ENCODE measurements at places on chromosomes 11 and 22.

- DNase-seq, result no peak
Measured at GRCh38 chr11:45904309-45904915, 2.7 kb downstream of the FREY1 start.

DNA sequence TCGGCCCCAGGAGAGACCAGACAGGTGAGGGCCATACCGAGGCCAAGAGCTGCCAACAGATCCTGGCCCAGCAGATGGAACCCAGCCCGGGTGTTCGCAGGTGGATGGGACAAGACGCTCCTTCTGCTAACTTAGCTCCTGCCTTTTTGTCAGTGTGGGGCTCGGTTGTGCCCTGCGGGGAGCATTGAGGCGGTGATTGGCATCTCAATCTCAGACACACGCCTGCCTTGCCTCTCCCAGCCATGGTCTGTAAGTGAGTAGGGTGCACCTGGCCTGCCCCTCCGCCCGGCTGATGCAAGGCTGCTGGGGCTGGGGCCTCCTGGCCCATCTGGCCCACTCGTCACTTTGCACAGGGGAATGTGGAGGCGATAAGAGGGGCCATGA is 350.1 kb downstream of the TBC1D22A start:
- no peak for DNase-seq

DNA sequence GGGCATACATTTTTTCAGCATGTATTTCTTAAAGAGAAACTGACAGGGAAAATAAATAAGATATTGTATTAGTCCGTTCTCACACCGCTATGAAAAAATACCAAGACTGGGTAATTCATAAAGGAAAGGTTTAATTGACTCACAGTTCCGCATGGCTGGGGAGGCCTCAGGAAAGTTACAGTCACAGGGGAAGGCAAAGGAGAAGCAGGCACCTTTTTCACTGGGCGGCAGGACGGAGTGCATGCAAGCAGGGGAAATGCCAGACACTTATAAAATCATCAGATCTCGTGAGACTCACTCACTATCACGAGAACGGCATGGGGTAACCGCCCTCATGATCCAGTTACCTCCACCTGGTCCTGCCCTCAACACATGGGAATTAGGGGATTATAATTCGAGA is 44.2 kb downstream of the PPFIA1 start:
- no peak for DNase-seq

DNA sequence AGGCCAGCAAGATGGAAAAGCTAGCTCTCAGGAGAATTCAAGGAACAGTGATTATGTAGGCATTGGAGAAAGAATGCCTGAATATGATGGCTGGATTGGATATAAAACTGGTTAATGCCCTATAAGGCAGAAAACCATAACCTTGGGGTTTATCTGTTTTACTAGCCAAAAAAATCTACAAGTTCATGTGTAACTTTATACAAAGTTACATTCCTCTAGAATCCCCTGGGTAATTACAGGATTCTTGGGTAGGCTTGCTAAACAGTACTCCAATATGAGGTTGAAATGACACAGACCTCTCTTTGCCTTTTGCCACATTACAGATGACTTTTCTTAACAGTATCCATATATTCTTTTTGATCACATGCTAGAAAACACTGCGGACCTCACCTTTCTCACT is 26.0 kb downstream of the TSPAN18 start:
- no peak for DNase-seq

DNA sequence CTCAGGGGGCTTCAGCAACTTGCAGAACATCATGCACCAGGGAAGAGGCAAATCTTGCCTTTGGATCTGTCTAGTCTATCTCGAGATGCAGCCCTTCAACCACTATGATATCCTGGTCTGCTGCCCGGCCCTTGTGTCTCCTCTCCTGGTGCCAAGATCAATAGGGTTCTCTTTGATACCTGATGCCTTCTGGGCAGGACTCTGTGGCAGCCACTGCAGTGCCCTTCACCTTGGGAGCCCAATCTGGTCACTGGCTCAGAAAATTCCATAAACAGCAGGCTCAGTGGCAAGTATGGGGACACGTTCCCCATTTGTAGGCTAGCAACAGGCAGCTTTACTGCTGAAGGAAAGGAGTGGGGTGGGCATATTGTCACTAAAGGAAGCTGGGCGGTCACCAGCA is 23.4 kb downstream of the SYN3 start:
- no peak for DNase-seq

GRCh38 chr11:58805065-58805464 is 39.4 kb downstream of the GLYATL2 start:
- DNase-seq, result no peak

DNA sequence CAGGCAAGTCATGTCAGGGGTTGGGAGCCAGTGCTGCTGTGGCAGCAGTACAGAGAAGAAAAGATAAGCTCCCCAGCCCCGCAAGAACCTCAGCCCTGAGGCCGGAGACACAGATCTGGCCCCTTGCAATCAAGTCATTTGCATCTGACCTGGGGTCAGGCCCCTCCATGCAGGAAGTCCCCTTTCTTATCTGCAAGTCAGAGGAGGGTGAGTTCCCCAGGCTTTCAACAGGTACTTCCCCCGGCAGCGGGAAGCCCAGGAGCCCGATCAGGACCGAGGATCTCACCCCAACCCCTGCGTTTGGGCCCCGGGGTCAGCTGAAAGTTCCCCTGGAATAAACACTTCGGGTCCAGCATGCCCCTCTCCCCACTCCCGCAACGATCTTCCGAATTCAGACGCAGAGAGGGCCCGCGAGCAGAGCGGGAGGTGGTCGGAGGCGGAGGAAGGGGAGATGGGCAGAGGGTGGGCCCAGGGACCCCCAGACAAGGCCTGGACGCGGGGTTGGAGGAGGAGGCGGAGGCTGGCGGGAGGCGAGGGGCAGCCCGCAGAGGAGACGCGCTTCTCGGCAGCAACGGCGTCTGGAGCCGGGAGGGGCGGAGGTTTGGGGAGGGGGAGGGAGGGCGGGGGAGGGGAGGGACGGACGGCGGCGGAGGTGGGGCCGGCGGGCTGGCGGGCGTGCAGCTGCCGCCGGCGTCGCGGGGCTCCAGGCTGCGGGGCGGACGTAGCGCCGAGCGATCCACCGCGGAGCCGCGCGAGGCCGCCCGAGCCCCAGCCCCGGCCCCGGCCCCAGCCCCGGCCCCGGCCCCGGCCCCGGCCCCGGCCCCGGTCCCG is at the start of gene TSPAN18:
Gene TSPAN18, plus strand, starts transcription at position 680 of the 831 bp plus-strand sequence. CDS start 179,455 bp downstream, outside the sequence.
- DNase-seq, result no peak

GRCh38 chr11:11344045-11344444 is 9.0 kb downstream of the CSNK2A3 start:
- DNase-seq, result no peak

GRCh38 chr11:69076129-69076791 is 27.5 kb downstream of the TPCN2 start:
- no peak for DNase-seq

- no peak for DNase-seq
Measured at GRCh38 chr22:20405931-20406685, 12.2 kb downstream of the ZNF74 start.

DNA sequence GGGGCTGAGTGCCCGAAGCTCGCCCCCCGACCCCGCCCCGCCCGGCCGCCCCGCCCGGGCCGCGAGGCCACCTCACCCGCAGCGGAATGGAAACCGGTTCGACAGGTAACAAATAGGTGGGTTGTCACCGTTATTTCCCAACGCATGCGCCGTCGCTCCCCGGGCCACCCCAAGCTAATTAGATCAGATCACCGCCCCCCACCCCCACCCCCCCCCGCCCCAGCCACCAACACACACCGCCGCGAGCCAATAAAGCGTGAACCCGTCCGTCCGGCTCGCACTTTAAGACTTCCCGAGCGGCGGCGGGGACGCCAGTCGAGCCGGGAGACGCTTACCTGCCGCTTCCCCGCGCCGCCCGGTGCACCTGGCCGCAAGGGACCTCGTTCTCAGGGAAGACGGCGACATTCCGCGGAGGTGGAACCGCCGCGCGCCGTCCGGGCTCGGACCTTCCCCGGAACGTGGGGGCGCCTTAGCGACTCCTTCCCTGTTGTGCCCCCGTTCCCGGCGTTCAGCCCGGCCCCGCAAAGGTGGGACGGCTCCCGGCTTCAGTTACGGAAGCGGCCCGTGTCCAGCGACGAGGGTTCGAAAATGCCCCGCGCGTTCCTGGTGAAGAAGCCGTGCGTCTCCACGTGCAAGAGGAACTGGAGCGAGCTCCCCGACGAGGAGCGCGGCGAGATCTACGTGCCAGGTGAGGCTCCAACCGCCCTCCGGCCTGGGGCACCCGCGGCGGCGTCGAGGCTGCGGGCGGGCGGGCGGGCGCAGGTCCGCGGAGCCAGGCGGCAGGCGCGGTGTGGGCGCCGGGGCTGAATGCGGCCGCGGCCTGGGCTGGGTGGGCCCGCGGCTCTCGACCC is at the start of gene OVOL1:
Gene OVOL1, plus strand, starts transcription at position 278 of the 851 bp plus-strand sequence. Its CDS starts 311 bp downstream, at position 589.
- no peak for DNase-seq

GRCh38 chr11:19777039-19777376 is 64.4 kb downstream of the NAV2 start:
- DNase-seq, result no peak

DNA sequence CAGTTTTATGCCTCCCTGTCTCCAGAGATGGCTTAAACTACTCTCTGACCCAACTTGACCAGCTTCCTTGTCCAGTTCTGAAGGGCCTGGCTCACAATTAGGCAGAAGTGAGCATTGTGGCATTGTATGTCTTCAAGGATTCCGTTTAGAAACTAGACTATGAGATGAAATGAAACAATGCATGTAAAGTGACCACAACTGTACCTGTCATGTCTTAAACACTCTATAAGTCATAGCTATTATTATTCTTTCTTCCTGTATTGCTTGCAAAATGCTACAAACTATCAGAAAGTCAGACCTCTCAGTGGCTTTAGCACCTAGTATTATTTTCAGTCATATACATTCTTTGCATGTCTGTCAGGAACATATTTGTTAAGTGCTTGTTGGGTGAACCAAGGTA is 127.9 kb upstream of the MTMR2 start:
- no peak for DNase-seq

DNA sequence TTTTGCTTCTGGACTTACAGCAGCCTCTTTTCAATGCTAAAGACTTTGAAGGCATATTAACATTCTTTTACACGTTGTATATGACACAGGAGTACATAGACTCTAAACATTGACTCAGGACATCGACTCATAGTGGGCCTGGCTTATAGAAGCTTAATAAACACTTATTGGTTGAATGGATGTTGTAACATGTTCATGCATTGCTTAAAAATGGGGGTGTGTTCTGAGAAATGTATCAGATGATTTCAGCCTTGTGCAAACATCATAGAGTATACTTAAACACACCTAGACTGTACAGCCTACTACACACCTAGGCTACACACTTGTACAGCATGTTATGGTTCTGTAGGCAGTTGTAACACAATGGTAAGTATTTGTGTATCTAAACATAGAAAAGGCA is 17.9 kb downstream of the TTC17 start:
- DNase-seq, result peak; percentile 85

DNA sequence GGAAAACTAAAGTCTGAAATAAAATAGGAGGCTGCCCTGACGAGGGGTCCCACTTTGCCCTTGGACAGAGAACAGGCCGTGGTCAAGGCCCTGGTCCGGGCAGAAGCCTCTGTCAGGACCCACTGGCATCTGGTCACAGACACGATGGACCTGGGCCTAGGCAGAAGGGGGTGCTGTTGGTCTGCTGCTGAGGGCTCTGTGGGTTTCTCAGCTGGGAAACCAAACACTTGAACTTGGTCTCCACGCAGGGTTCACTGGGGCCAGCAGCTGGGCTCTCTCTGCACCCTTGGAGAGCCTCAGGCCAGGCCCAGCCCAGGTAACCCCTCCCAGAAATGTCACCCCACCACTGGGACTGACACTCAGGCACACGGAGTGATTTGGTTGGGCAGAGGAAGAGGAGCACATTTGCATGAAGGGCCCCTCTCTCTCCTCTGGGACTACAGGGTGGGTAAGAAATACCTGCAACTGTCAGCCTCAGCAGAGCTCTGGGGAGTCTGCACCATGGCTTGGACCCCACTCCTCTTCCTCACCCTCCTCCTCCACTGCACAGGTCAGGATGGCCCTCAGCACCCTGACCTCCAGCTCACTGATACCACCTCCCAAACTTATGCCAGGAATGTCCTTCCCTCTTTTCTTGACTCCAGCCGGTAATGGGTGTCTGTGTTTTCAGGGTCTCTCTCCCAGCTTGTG is 48.1 kb upstream of the TOP3B start:
- DNase-seq, result peak; percentile 7

GRCh38 chr22:25027043-25027906 is 74.8 kb downstream of the KIAA1671 start:
- peak; percentile 41 for DNase-seq

DNA sequence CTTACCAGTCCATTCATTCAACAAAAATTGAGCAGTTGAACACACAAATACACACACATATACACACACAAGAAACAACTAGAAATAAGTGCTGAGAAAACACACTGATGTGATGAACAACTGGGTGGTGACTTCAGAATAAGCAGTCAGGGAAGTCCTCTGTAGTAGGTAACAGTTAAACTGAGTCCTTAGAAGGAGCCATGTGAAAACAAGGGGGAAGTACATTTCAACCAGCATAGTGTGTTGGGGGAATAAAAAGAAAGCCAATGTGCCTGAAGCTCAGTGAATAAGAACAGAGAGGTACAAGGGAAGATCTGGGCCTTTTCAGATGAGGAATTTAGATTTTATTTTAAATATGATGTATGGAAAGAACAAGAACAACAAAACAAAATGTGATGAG is 6.8 kb upstream of the TMEM123 start:
- DNase-seq, result no peak

DNA sequence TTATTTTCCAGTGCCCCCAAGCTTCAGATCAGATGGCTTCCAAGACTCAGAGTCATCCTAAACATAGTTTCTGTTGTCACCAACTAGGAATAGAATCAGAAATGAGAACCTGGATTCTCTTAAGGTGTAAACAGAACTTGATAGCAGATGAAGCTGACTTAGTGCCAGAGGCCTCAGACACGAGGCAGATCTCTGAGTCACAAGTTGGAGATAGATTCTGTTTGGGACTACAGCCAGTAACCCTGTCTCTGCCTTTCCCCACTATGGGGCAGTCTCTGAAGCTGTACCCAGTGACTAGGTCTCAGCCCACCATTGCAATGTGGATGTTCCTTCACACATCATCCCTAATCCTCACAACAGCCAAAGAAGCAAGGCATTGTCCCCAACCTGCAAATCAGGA is 25.4 kb downstream of the NEU3 start:
- DNase-seq, result peak; percentile 51

GRCh38 chr11:13339195-13340153 is 61.9 kb downstream of the BMAL1 start:
- DNase-seq, result peak; percentile 94

GRCh38 chr11:35748644-35749043 is 86.1 kb downstream of the TRIM44 start:
- no peak for DNase-seq

DNA sequence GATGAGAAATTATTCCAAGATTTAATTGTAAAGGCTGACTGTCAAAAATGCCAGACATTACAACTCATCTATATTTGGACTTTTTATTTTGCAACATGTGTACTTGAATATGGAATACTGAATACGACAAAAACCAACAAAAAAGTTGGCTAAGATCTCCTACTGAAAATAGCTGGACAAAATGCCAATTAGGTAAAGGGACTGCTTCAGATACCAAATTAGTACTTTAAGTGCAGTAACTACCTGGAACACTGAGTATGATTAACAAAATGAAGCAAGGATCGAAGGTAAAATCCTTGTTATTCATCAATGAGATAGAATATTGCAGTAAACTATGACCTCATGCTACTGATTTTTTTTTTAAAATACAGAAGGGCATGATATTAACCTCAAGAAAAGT is 173.8 kb downstream of the SOX6 start:
- DNase-seq, result no peak

GRCh38 chr11:119029340-119030028 is 1.2 kb downstream of the SLC37A4 start:
- peak; percentile 44 for DNase-seq

Measured in mesenchymal stem cell (in vitro differentiated cells and primary cell).